ENCODE measurements at places on chromosomes 6 and 20. TPM values are rescaled to one million over a fixed set of nuclear protein-coding genes. Genes with fewer than 3 reads are reported as not detected.
A peak's percentile ranks its signal among the peaks of the same experiment; 100 is the strongest.

DNA sequence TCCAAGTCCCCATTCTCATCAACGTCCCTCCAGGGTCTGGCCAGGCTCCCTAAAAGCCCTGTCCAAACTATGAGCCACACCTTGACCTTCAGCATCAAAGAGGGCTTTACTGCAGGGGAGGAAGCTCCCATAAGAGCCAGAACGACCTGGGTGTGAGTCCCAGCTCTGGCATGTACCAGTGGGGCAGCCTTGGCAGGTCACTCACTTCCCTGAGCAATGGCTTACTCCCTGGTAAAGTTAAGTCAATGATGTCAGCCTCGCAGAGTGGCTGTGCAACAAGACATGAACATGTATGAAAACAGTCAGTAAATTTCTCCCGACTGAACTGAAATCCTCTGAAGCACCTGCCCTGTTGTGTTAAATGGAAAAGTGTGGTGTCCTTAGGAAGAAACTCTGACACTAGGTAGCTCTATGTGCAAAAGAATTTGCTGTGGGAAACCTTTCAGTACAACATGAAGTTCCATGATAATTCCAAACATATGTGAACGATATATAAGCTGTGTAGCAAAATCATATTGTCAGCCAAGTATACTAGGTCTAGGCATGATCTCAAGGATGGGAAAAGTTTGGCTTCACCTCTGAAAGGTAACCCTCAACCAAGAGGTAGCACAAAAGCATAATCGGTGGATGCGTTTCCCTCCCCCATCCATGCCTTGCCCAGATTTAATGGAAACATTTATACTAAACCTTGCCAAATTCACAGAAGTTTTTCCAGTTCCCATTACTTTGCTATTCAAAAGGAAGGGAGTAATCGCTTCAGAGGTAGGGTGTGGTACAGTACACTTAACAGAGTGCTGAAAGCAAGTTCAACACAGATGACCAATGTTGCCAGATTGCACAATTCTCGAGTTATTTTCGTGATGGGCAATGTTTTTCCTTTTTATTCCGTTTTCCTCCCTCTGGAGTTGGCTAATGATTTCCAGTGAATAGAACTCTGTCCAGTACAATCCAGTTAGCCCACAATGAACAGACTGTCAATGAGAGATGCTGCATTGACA lies 49.0 kb upstream of the RANBP9 start:
- H3K27ac ChIP-seq, result peak overlapping the region; percentile 26
- H3K4me1 ChIP-seq, result peaks cover 20% of the 10 kb centered on the region
- no peak for DNase-seq

- DNase-seq, result no peak
- no peak overlapping the region for H3K27ac ChIP-seq
- no peaks in the 10 kb centered on the region for H3K36me3 ChIP-seq
These were observed 170.0 kb downstream of the SOD2 start for GRCh38 chr6:159522877-159523547.

Gene GCNT2
- total RNA-seq, result 18.7 TPM

Gene LYRM4
- total RNA-seq, result 14.0 TPM

- no peaks in the 10 kb centered on the region for H3K4me1 ChIP-seq
- no peaks in the 10 kb centered on the region for H3K36me3 ChIP-seq
- peak; percentile 10 for DNase-seq
- H3K27ac ChIP-seq, result peak overlapping the region; percentile 31
These were observed 55.5 kb upstream of the EEF1E1 start for GRCh38 chr6:8157839-8158238.

DNA sequence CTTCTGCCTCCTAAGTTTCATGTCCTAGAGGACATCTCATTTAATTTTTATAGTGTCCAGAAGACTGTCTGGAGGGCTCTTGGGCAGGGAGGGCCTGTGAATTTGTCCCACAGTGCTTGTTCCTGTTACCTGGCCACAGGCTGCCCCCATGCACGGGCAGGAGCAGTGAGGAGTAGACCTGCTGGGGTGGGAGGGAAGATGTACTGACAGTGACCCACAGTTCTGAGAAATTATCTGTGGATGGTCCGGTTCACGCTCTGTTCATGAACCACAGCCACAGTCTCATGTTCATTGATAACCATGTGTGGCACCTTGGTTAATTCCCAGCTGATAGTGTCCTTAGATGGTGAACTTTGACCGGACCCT lies 18.8 kb upstream of the ZNF831 start:
- no peak overlapping the region for H3K4me3 ChIP-seq
- DNase-seq, result no peak

DNA sequence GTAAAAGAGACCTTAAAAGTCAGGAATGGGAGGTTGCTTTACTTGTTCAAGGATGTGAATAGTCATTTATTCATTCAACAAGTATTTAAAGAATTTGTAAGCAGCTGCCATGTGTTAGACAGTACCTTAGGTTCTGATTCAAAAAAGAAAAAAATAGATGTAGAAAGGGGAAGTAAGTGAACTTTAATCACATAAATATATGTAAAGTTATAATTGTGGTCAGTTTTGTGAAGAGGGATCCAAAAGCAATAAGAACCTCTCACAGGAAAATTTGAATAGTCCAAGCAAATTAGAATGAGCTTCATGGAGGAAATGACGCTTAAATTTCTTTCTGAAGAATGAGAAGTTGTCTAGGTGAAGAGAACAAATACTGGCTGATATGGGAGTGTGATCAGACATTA lies 596.1 kb upstream of the CITED2 start:
- no peaks in the 10 kb centered on the region for H3K27me3 ChIP-seq
- no peak overlapping the region for H3K4me3 ChIP-seq
- no peak for DNase-seq
- no peaks in the 10 kb centered on the region for H3K4me1 ChIP-seq
- no peaks in the 10 kb centered on the region for H3K36me3 ChIP-seq

Gene ENPP3
- total RNA-seq, result 21.7 TPM

GRCh38 chr6:157982563-157983405 lies 1.1 kb downstream of the SYNJ2 start:
- no peaks in the 10 kb centered on the region for H3K27me3 ChIP-seq
- H3K4me3 ChIP-seq, result peak overlapping the region; percentile 80
- peak overlapping the region; percentile 90 for H3K27ac ChIP-seq
- no peaks in the 10 kb centered on the region for H3K36me3 ChIP-seq
- DNase-seq, result peak; percentile 48

GRCh38 chr6:11393713-11394627 lies 143.6 kb upstream of the TMEM170B start:
- no peak for DNase-seq
- H3K27me3 ChIP-seq, result no peaks in the 10 kb centered on the region
- no peak overlapping the region for H3K27ac ChIP-seq
- H3K4me1 ChIP-seq, result no peaks in the 10 kb centered on the region

Gene CLPSL2
- total RNA-seq, result not detected

GRCh38 chr6:107767637-107768036 lies 56.5 kb downstream of the SCML4 start:
- H3K4me1 ChIP-seq, result no peaks in the 10 kb centered on the region
- H3K27ac ChIP-seq, result no peak overlapping the region
- H3K36me3 ChIP-seq, result no peaks in the 10 kb centered on the region
- DNase-seq, result no peak
- no peak overlapping the region for H3K4me3 ChIP-seq

GRCh38 chr20:30506100-30506499 lies 751.4 kb upstream of the DEFB115 start:
- H3K4me1 ChIP-seq, result no peaks in the 10 kb centered on the region
- H3K36me3 ChIP-seq, result no peaks in the 10 kb centered on the region
- no peaks in the 10 kb centered on the region for H3K27me3 ChIP-seq

- peaks cover 58% of the 10 kb centered on the region for H3K27me3 ChIP-seq
These were observed 709 bp downstream of the PPP1R16B start for GRCh38 chr20:38805958-38806854.

GRCh38 chr6:30707281-30707850 lies 9.7 kb downstream of the MDC1 start:
- no peaks in the 10 kb centered on the region for H3K27me3 ChIP-seq
- DNase-seq, result no peak
- H3K36me3 ChIP-seq, result no peaks in the 10 kb centered on the region
- no peak overlapping the region for H3K4me3 ChIP-seq
- H3K4me1 ChIP-seq, result no peaks in the 10 kb centered on the region

DNA sequence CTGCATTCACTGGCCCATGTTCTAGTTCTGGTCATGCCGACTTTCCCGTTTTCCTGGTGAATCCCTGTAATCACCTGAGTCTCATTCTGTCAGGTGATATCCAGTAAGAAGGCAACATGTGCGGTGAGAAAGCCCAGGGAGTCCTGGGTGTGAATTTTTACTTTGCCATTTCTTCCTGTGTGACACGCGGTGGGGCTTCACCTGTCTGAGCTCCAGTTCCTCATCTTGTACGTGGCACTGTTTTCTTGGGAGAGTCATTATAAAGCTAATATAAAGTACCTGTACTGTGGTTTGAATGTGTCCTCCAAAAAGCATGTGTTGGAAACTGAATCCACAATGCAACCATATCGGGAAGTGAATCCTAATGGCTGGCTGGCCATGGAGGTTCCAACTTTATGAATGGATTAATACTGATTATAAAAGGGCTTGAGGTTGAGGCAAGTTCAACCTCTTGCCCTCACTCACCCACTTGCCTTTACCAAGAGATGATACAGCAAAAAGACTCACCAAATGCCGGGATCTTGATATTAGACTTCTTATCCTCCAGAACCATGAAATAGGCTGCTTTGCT lies 5.1 kb downstream of the HLA-E start:
- H3K4me3 ChIP-seq, result no peak overlapping the region
- peaks cover 23% of the 10 kb centered on the region for H3K4me1 ChIP-seq
- no peaks in the 10 kb centered on the region for H3K36me3 ChIP-seq
- DNase-seq, result no peak
- H3K27me3 ChIP-seq, result no peaks in the 10 kb centered on the region

Gene HAO1
- total RNA-seq, result not detected

Gene MICB
- 1.4 TPM for total RNA-seq

Gene PRKN
- total RNA-seq, result 9.5 TPM

DNA sequence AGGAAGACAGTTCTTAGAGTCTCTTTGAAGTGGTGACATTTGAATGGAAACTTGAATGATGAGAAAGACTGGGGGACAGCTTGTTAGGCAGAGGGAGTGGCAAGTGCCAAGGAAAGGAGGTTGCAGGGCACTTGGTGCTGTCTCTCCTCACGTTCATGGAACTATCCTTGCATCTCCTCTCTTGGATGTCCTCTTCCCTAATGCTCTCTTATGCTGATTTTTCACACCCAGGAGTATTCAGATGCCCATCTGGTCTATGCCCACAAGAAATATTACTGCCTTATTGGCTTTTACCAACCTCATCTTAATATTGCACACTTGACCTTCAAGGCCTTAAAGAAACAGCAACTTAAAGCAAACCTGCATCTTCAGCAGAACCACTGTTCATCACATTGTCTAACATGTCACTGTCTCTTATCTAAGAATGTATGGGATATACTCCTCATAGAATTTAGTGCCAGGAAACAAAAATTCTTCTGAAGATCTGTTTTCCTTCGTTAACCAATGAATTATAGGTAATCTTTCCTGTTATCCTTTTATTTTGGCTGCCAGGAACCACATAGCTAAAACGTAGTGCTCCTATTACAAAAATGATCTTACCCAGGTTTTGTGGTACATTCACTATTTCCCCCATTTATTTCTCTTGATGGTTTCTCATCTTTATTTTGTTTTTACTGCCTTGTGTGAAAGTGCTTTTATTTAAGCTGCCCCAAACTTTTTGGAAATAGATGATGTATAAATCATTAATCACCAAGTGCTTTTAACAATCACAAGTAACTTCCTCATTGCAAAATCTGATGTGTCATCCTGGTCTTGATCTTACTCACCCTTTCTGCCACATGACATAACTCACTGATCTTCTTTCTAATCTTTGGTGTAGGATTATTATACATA lies 12.8 kb downstream of the RGS17 start:
- no peaks in the 10 kb centered on the region for H3K27me3 ChIP-seq
- no peak overlapping the region for H3K4me3 ChIP-seq
- DNase-seq, result no peak
- no peaks in the 10 kb centered on the region for H3K36me3 ChIP-seq
- H3K4me1 ChIP-seq, result no peaks in the 10 kb centered on the region

DNA sequence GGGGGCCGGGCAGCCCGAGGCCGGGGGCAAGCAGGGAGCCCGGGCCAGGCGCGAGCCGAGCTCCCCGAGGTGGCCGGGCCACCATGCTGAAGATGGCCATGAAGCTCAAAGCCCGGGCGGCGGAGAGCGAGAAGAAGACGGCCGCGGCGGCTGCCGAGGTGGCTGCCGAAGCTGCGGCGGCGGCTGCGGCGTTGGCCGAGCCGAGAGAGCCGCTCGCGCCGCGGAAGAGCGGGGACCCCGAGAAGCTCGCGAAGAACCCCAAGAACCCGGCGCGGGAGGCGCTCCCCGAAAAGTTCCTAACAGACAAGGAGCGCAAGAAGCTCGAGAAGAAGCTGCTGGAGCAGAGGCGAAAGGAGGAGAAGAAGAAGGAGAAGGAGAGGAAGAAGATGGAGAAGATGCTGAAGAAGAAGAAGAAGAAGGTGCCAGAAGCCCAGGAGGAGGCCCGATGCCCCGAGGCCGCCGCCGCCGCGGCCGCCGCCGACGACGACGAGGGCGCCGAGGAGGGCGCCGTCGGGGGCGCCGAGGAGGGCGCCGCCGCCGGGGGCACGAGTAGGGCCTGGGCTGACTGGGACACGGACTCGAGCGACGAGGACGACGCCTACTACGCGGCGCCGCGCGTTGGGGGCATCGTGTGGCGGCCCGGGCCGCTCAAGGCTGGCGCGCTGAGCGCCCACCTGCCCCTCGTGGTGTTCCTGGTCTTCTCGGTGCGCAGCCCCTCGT lies 37.4 kb downstream of the GNAS start:
- no peak for DNase-seq
- H3K4me3 ChIP-seq, result peak overlapping the region; percentile 55
- no peaks in the 10 kb centered on the region for H3K27me3 ChIP-seq
- peak overlapping the region; percentile 100 for H3K27ac ChIP-seq

DNA sequence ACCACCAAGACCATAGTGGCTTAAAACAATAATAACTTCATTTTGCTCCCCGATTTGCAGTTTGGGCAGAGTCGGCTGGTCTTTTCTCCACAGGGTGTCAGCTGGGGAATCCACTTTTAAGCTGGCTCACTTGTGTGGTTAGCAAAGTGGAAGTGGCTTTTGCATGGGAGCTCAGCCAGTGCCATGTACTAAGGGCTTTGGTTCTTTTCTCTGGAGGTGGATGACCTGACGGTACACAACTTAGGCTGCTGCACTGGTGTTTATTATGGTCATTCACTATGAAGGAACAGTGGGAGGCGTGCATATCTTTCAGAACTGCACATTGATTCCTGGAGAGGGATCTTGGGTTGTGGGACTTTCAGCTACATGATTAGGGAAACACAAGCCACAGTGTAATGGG lies 141.0 kb downstream of the OR2B2 start:
- peaks cover 10% of the 10 kb centered on the region for H3K27me3 ChIP-seq
- H3K36me3 ChIP-seq, result no peaks in the 10 kb centered on the region
- no peak overlapping the region for H3K27ac ChIP-seq
- H3K4me1 ChIP-seq, result no peaks in the 10 kb centered on the region
- no peak for DNase-seq

GRCh38 chr6:43810965-43811732 lies 41.1 kb downstream of the VEGFA start:
- H3K4me3 ChIP-seq, result no peak overlapping the region
- no peak overlapping the region for H3K27ac ChIP-seq
- peaks cover 46% of the 10 kb centered on the region for H3K4me1 ChIP-seq
- DNase-seq, result peak; percentile 52
- no peaks in the 10 kb centered on the region for H3K36me3 ChIP-seq
- H3K27me3 ChIP-seq, result no peaks in the 10 kb centered on the region

GRCh38 chr6:117829594-117830319 lies 77.3 kb upstream of the SLC35F1 start:
- no peak for DNase-seq
- H3K27me3 ChIP-seq, result no peaks in the 10 kb centered on the region
- no peak overlapping the region for H3K4me3 ChIP-seq
- no peaks in the 10 kb centered on the region for H3K36me3 ChIP-seq
- H3K27ac ChIP-seq, result no peak overlapping the region
